ENCODE measurements at places on chromosomes 7 and 10.

DNA sequence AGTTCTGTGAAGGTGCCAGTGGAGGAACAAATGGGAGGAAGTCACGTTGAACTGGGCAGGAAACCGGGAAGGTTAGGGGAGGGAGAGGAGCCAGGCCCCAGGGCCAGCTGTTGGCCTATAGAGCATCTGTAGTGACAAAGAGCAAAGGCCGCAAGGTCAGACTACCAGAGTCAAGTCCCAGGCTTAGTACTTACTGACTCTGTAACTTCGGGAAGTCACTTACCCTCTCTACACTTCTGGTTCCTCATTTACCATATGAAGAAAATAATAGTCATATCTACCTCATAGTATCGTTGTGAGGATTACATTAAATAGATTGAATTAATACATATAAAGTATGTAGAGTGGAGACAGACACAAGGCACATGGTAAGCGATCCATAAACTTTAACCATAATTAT lies 101.8 kb upstream of the FZD1 start:
- no peak for DNase-seq

DNA sequence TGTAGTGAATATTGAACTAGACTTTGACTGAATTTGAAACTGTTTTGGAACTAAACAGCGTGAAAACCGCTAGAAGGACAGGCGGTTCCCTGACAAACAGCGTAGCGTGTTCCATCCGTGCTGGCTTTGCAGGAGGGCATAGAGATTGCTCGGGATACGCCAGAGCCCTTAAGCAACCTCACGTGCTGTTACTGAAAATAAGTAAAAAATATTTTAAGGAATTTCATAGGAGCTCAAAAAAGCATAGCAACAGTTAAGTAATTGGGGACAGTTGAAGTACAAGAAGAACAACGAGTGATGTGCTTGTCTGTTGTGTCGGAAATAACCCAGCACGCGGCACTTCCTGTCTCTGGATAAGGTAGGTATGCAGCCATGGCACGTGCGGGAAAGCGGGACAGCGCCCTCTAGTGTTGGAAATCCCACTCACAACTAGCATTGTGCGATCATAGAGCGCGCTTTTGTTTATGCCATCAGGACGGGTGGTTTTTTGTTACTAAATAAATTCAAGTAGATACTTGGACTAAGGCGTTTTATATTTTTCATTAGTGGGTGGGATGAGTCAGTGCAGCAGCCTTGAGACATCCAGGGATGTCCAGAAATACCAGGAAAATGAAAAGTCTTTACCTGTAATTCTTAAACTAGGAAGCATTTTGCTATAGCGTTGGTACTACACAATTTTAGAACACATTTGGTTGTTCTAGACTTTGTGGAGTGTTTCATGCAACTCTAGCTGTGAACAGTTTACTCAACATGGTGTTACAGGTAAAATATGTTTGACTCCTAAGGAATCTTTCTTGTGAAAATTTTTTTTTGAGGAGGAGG lies 50.4 kb downstream of the DNAJB6 start:
- peak; percentile 75 for DNase-seq

DNA sequence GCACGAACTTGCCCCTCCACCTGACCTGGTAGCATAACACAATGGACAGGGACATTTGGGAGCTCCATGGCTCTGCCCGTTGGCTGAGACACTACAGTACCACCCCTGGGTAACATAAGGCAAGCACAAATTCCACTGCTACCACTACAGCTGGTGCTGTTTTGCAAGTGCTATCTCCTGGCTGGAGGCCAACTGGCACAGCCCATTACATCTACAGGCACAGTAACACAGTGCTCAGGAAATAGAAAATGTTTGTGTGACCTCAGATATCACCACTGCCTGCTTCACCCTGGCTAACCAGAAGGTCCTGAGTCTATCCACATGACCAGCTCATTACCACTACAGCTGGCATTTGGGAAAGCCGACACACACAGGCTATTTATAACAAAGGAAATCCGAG lies 631.1 kb upstream of the MBL2 start:
- DNase-seq: no peak

GRCh38 chr7:78649976-78650375 lies 803.5 kb downstream of the MAGI2 start:
- DNase-seq: no peak

GRCh38 chr10:126476246-126476645 lies 88.0 kb upstream of the ADAM12 start:
- no peak for DNase-seq

DNA sequence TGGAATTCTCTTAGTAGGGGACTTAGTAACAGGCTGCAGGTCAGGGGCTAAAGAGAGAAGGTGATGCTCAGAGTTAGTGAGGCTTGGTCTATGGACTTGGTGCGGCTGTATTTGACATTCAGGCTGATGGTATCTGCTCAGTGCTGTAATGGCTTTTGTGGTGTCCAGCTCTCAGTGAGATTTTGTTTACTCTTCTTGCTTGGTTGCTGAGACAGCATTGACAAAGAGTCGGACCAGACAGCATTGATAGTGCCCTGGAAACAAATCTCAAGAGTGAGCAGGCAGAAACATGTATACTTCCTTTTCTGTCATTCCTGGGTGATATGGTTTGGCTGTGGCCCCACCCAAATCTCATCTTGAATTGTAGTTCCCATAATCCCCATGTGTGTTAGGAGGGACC lies 202.0 kb downstream of the STK31 start:
- DNase-seq: no peak

DNA sequence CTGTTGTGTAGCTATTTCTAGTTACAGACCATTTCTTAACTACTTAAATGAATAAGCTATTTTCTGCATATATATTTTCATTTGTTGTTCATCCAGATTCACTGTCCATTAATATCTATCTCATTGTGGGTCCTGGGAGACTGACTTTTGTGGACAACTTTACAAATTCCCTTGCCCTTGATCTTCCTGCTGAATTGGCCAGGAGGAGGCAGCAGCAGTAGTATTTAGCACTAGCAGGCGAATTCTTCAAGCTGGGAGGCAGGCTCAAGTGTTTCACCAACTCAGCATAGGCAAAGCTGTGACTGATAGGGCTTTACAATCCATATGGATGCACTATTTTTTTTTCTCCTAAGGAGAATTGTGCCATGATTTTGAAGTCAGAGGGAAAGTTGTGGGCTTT lies 461.0 kb upstream of the NRG3 start:
- DNase-seq: no peak

GRCh38 chr7:134480730-134481129 lies 21.8 kb upstream of the AKR1B1 start:
- no peak for DNase-seq

DNA sequence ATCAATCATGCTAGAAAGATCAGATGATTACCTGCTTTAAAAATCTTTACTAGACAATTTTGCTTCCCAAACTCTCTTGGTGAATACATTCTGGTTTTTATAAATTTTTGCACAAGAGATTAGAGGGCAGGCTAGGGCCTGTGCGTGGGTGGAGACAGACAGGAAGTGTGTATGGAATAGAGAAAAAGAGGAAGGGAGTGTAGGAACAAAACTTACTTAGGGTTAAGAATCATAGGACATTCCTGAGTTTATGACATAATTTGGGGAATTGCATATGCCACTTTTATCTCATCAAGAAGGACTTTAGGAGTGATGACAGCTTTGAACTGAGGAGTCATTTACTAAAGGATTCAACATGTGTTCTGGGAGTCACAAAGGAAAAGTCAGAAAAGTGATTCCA lies 31.3 kb downstream of the LAMB1 start:
- DNase-seq: no peak

- DNase-seq: no peak
Measured at GRCh38 chr7:79084423-79084822, 369.0 kb downstream of the MAGI2 start.

DNA sequence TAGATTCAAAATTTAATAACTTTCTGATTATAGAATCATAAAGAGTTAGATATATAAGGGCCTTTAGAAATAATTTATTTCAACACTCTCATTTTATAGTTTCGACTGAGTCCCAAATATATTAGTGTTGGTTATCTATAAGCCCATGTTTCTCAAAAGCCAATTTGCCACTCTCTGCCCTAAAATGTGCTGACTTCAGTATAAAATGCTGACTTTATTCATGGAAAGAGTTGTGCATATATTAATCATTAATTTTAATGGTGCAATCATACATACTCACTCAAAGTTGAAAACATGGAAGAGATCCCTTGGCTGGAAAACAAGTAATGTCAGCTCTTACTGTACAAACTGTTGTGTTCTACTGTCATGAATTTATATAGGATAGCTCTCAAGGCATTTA lies 19.4 kb downstream of the ZWINT start:
- no peak for DNase-seq

- DNase-seq: no peak
Measured at GRCh38 chr7:121916211-121916610, 43.2 kb downstream of the PTPRZ1 start.

DNA sequence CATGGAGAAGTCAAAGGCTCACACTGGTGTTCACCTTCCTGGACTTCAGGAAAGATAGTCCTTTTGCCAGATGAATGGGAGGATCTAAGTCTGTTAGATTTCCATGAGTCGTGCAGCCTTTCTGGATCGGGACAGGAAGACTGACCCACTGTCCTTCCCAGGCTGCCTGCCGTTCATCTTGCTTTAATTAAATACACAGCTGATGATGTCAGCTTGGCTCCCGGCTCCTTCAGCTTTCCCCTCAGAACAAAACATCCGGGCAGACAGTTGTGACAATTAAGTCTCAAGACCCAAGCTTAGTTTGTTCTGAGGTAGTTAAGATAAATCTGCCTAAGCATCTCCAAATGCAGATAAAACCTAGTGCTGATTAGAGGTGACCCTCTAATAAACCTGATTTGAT lies 58.6 kb downstream of the AUTS2 start:
- no peak for DNase-seq

DNA sequence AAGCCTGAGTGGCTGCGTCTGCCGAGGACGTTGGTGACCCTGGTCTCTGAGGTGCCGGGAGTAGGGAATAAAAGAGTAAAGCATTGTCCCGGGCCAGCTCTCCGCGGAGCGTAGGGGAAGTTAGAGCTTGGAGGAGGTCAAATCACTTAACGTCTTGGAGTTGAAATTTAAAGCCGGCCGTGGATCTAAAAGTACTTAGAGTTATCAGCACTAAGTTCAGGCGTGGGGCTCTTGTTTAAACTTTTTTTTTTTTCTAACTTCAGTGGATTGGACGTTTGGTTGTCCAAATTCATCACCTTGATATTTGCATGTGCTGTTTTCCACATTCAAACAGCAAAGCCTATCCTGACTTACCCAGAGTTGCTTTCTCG lies 700 bp downstream of the NIPSNAP2 start:
- no peak for DNase-seq

GRCh38 chr10:117972168-117972837 lies 74.4 kb downstream of the RAB11FIP2 start:
- no peak for DNase-seq

DNA sequence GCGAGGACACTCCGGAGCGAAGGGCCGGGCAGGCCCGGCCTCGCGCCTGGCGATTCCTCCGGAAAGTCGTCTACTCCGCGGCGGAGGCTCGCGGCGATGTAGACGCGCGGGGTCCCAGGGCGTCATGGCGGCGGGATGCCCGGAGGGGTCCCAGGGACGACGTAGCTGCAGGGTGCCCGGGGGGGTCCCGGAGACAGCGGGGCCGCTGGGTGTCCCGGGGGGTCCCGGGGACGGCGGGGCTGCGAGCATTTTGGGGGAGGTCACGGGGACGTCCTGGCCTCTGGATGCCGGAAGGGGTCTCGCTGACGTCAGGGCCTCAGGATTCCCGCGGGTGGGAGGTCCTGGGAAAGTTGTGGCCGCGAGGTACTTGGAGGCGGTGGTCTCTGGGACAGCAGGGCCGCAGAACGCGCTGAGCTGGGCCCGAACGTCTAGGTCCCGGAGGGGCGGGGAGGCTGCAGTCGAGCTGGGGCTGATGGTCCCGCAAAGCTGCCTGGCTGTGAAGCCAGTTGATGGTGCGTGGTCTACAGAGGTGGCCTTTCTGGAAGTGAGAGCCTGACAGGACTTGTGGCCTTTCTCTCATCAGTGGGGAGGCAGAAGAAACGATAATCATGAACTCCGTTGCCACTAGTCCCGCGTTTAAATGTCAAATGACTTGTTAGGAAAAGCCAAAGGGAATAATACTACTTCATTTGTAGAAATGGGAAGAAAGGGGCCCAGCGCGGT lies 637 bp downstream of the HSPA14 start:
- DNase-seq: no peak

- no peak for DNase-seq
Measured at GRCh38 chr7:138458576-138459412, 1.3 kb upstream of the TRIM24 start.

GRCh38 chr7:107035446-107035845 lies 9.1 kb upstream of the PRKAR2B start:
- no peak for DNase-seq

DNA sequence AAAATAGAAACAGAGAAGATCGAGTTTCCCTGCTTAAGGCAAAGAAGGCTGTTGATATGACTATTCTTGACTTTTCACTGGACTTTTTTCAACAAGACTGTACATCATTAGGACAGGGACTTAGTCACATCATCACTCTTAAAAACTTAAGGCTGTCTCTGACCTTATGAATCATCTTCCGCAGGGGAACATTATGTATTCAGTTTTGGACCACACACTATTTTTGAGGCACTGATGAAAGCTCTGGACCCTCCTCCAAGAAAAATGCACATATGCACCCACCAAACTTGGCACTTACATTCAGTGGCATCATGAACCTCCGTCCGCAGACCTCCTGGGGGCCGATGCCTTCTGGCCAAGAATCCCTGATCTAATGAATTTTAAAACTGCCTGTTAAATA lies 96.4 kb downstream of the CALD1 start:
- no peak for DNase-seq

DNA sequence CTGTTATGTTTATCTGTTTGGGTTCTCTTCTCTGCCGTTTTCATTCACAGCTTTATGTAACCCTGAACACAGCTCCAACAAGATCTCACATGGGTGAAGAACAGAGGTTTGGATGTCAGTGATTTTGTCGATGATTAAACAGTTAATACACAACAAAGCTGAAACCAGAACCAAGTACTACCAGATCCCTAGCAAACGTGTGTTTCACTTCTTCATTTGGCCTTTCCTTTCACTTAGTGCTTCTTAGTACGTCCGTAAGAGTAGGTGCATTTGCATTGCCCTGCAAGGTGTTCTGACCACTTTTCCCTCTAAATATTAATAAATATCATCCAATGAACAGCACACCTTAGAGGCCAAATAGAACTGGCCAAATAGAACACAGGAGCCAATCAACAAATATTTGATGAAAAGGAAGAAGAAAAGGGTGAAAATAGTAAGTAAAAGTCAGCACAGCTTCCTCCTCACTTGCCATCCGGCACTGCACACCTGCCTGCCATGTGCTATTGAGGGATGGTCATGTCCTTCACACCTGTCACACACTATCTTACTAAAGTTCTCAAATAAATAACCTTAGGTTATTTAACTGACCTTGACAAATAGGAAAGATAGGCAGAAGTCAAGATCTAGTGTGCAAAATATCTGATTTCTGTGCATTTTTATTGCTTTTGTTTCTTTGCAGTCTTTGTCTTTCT lies 252.6 kb upstream of the ANKRD30A start:
- no peak for DNase-seq

DNA sequence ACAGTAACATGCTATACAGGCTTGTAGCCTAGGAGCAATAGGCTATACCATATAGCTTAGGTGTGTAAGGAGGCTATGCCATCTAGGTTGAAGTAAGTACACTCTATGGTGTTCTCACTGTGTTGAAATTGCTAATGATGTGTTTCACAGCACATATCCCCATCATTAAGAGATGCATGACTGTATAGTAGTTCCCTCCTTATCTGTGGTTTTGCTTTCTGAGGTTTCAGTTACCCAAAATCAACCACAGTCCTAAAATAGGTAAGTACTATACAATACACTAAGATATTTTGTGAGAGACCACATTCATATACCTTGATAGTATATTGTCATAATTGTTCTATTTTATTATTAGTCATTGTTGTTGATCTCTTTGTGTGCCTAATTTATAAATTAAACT lies 12.7 kb downstream of the FZD1 start:
- no peak for DNase-seq

All from stimulated activated CD4-positive, alpha-beta T cell treated with anti-CD3 and anti-CD28 coated beads, Interleukin-1b, Interleukin-23, amount 100 ng/mL, for 1 hour (primary cell).